ENCODE measurements at places on chromosomes 13 and 19.

- no peak for DNase-seq
Measured at GRCh38 chr19:19142347-19142746, 4.1 kb upstream of the TMEM161A start.

GRCh38 chr13:110319774-110320509 lies 12.9 kb downstream of the COL4A2 start:
- no peak for DNase-seq

DNA sequence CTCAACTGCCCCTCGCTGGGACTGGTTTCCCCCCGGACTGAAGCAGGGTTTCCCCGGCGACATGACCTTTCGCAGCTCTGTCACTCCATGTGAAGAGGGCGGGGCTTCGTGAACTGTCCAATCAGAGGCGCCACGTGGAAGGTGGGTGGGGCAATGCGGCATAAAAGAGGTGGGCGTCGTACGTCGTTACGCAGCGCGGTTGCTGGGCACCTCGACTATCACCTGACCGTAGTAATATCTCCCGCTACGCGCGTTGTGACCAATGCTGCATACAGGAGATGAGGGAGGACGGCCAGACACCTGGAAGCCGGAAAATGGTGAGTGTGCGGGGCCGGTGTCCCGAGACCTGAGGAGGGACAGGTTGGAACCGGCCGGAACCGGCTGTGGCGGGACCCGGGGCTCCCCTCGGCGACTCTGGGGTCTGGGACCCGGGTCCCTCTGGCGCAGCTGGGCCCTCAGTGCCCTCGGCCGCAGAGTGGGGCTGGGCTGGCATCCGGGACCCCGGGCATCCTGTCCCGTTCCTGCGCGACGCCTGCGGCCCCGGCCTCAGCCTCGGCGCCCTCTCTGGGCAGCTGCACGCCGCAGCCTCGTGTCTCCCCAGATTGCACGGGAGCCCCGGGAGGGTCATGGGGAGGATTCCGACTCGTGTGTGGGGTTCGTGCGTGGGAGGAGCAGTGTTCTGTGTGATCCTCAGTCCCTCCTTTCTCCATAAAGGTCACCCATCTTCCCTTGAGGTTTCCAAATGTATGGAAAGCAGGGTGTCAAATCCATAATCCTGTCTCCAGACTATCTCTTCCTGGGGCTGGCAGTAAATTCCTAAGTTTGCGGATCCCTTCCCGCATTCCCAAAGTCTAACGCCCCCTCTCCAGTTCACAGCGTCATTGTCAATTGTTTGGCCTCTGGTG lies 32.2 kb downstream of the ZNF136 start:
- DNase-seq, result no peak

DNA sequence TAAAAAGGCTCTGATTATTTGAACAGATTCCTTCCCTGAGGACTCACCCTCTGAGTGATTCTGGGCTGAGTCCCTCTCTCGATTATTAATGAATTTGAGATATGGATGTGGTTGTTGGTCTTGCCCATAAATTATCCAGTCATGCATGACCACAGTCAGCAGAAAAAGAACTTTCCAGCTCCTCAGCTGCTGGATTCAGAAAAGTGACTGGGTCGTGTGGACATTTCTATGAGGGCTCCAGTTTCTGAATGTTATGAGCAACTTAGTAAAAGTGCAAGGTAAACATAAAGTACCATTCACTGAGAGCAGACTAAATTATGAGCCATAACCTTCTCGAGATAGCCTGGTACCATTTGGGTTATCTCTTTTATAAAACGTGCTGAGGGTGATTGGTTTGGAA lies 100.1 kb upstream of the CLDN10 start:
- DNase-seq, result no peak

GRCh38 chr19:14775869-14776586 lies 2.3 kb downstream of the ADGRE2 start:
- DNase-seq, result no peak

Data from NCI-H2081 (cell line).